ENCODE measurements at places on chromosomes 7 and 10.

- DNase-seq: peak; percentile 55
Observed at GRCh38 chr10:79377557-79378382, 30.5 kb downstream of the PPIF start.

DNA sequence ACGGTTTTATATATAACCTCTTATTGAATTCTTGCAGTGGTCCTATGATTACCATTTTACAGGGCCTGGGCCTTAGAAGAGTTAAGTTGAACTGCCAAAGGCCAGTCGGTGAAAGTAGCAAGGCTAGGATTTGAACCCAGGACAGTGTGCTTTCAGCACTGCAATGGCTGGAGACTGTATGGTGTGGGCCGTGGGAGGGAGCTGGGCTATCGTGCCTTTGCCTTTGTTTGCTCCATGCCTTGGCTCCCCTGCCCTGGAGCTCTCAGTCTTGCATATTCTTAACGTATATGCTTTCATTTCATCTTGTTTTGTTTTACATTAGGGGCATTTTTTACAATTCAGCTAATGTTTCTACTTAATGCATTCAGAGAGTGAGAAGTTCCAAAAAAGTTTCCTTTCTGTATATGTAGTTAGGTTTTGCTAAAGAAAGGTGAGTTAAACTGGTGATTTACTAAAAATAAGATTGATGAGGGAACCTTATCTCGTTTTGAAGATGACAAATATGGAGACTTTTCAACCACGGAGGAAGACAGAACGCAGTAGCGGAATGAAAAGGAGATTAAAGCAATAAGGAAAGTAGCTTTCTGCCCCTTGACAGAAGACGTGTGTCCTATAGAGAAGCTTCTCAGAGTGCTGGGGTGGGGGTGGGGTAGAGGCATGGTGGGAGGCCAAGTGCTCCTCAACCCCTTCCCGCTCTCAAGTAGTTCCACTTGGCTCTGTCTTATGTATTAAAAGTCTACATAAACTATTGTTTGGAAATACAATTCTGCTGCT lies 82.5 kb downstream of the RTKN2 start:
- no peak for DNase-seq

- DNase-seq: peak; percentile 76
Observed at GRCh38 chr7:31744294-31744874, 57.4 kb downstream of the PPP1R17 start.

DNA sequence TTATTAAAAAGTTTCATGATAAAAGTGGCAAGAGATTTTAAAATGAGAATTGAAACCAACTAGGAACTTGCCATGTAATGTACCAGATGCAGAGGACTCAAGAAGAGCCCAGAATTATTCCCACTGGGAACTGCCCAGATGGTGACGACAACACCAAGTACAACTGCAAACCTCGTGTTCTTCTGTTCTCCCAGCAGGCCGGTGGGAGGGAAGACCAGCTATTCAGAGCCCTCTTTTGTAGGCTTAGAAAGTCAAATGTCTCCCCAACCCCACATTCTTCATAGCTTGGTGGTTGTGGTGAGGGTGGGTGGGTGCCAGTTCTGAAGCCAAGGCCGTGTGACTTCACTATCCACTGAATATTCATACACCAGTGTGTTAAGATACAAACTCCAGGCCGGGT lies 54.3 kb upstream of the ITGB1 start:
- DNase-seq: no peak

- peak; percentile 93 for DNase-seq
Observed at GRCh38 chr7:30028216-30028748, at the start of gene PLEKHA8. Gene PLEKHA8 (plus strand): TSS chr7:30028412. CDS start chr7:30028763, 351 bp downstream.

DNA sequence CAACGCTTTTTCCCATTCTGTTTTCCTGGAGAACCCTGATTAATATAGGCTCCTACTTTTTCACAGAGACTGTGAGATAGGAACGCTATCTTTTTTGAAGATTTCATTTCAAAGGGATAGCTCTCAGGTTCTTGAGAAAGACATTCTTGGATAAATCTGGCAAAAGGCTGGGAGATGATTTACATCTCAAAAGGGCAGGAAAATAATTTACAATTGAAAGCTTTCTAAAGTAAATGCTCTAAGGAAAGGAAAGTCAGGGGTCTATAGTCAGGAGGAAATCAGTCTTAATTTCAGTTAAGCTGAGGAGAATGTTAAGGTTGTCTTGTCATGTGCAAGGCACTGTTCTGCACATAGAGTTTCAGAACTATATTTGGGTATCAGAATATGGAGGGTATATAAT lies 278.8 kb downstream of the KIF20B start:
- no peak for DNase-seq

All from sigmoid colon (tissue), 7 donors.